ENCODE measurements at places on chromosomes 3 and 15.

- DNase-seq, result no peak
These were observed 2.0 kb downstream of the SNRK start for GRCh38 chr3:43288366-43288765.

DNA sequence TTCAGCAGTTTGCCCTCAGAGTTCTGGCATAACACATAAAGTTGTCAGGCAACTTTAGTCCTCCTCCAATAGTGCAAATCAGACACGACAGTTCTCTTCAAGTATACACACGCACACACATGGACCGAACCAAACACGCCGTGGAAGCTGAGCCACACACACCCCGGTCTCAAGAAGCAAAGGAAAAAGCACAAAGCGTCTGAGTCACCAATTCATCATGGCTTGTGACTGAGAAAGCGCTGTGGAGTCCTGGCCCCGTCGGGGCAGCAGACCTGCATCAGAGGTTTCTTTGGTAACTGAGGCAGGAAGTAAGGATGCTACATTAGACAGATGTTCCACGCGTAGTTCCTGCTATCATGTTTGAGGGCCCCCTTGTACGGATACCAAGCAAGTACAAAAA, 85.7 kb downstream of the VGLL4 start:
- DNase-seq, result no peak

DNA sequence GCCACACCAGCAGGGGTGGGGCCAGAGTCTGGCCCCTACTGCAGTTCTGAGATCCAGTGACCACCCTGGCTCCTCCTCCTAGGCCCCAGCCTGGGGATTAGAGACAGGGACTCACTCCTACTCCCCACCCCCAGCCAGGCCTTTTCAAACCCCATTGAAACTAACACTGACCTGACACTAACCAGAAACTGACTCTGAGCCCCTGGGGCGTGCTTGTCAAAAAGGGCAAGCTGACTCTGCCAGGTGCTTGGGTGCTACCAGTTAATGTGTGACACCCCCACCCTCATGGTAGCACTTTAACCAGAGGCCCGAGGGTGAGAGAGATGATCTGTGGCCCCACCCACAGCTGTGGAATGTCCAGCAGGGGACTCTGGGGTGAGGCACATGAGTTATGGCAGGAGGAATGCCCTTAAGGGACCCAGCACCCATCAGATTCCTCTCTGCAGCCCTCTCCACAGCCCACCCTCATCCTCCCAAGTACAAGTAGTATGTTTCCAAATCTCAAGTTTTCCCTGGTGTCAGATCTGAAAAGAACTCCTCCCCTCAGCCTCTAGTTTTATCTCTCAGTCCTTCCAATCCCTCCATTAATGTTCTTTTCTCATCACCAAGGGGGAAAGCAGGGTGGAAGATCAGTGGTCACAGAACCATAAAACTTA, 1.4 kb downstream of the PTH1R start:
- no peak for DNase-seq

GRCh38 chr3:99768808-99769501, 48.7 kb upstream of the CMSS1 start:
- DNase-seq, result no peak

GRCh38 chr15:58992181-58992580, 4.7 kb downstream of the RNF111 start:
- DNase-seq, result no peak

GRCh38 chr3:46705751-46706552, 4.8 kb downstream of the TMIE start:
- DNase-seq, result no peak

DNA sequence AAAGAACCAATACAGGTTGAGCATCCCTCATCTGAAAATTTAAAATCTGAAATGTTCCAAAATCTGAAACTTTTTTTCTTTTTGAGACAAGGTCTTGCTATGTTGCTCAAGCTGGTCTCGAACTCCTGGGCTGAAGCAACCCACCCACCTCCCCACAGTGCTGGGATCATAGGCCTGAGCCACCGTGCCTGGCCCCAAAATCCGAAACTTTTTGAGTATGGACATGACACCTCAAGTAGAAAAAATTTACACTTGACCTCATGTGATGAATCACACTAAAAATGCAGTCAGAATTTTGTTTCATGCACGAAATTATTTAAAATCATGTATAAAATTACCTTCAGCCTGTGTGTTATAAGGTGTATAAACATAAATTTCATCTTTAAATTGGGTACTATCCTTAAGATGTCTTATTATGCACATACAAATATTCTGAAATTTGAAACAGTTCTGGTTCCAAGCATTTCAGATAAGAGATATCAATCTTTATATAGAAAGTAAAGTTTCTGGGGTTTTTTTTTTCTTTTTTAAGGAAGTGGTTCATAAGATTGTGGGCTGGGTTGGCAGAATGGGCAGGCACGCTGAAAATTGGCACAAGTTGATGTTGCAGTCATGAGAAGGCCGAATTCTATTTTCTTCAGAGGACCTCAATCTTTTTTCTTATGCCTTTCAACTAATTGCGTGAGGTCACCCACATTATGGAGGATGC, 72.5 kb downstream of the SPRED1 start:
- no peak for DNase-seq

DNA sequence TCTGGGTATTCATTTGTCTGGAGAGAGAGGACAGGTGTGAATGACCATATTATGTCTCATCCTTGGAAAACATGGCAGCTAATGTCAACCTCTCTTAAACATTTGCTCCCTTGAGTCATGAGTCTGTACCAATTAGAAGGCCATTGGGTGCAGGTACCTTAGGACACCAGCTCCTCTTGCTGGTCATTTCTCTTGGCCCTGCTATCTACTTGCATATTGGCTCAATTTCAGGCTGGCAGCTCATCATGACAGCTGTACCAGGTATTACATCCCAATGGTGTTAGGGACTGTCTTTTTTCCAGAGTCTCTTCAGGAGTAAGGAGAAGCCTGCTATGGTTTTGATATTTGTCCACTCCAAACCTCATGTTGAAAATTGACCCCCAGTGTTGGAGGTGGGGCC, 92.2 kb upstream of the ANKRD28 start:
- no peak for DNase-seq

- DNase-seq, result no peak
These were observed 134.8 kb upstream of the MEF2A start for GRCh38 chr15:99430881-99431401.

- no peak for DNase-seq
These were observed 11.6 kb downstream of the ETV5 start for GRCh38 chr3:186097317-186097662.

DNA sequence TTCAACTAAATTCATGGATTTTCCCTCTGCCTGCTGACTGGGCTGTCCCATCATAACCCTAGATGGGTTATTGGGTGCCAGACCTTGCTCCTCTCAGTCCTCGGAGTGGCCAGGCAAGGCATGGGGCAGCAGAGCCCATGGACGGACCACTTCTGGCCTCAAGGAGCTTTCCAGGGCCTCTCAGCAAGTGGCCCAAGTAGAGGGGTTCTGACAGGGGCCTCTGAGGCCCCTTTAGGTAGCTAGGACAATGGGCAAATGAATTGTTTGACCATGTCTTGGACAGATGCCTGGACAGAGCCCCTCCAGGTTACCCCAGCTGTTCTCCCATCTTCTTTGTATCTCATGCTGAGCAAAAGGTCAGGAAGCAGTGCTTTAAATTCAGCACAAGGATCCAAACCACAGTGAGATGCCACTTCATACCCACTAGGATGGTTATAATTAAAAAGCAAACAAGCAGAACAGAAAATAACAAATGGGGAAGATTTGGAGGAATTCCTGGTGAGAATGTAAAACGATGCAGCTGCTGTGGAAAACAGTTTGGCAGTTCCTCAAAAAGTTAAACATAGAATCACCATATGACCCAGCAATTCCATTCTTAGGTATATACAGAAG, 61.6 kb downstream of the SPSB4 start:
- no peak for DNase-seq

DNA sequence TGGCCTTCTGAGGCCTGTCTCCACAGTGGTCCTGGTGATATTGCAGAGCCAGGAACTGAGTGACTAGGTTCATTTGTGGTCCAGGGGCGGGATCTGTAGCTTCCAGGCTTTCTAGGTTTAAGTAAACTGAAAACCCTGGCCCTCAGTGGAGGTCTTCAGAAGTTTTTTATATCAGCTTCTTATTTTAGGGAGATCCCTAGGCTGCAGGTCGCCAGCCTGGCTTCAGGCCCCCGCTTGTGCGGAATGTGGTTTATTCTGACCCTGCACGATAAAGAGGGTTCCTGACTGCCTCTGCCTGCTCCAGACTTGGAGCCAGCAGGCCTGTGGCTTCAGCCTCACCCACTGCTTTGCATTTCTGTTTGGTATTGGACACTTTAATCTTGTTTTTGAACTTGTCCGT, 133.9 kb upstream of the PLXNA1 start:
- no peak for DNase-seq

DNA sequence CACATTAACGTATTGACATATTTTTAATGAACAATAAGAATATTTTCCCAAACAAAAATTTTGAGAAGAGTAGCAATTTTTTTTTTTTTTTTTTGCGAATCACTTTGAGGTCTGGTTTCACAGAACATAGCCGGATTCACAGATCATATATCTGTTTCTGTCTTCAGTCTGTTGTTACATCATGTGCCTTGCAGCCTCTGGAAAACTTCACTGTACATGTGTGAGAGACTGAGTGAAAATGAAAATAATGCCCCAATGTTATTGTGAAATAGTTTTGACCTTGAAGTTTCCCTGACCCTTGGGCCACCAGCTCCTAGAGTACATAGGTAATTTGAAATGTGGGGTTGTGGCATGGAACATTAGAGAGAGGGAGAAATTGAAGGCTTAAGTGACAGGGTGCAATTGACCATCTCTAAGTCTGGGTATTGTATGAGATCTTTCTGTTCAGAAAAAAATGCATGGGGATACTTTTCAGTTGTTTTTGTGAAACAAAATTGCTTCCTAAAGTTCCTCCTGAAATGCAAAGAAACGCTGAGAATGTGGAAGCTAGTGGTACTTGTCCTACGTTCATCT, 14.0 kb downstream of the ITPR1 start:
- DNase-seq, result no peak

GRCh38 chr15:42921342-42921731, 759 bp upstream of the TTBK2 start:
- DNase-seq, result no peak

DNA sequence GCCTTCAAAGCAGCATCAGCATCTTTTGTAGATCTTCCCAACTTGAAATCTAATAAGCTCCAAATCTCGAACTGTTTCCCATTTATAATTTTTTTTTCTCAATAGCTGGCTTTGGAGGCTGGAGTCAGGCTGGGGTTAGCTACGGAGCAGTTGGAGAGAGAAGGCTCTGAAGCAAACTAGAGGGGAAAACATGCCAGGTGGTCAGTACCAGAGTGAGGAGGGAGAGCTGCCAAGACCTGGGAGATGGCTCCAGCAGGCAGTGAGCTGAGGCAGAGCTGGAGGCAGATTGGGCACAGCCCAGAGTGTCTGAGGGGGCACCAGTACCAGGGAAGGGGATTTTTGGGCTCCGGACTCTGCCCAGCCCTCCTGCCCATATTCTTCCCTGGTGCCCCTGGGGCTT, 311.2 kb downstream of the RPLP1 start:
- DNase-seq, result no peak

DNA sequence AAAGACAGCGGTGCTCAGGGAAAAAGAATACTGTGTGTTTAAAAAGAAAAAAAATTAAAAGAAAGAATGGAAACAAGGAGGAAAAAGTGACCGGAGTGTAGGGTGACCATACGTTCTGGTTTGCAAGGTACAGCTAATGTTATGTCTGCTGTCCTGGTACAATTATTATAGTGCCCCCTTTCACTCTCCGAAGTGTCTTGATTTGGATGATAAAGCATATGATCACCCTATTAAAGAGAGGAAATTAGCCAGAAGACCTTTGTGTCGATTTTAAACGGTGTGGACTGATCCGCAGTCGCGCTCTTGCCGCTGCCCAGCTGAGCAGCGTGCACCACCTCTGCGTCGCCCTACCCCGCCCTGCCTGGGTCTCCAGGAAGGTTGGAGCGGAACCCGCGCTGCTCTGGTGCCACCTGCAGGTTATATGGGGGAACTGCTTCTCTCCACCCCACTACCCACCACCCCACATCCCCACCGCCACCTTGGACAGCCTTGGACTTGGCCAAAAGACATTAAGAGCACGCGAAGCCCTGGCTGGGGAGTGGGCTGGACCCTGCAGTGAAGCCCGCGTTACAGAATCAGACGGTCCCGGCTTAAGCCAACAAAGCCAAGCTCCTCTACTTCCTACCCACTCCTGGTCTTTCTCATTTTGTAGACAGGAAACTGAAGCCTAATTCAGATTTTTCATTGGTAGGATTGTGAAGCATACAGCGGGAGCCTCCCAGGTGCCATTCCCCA, 41.2 kb upstream of the UBE2Q2 start:
- no peak for DNase-seq

DNA sequence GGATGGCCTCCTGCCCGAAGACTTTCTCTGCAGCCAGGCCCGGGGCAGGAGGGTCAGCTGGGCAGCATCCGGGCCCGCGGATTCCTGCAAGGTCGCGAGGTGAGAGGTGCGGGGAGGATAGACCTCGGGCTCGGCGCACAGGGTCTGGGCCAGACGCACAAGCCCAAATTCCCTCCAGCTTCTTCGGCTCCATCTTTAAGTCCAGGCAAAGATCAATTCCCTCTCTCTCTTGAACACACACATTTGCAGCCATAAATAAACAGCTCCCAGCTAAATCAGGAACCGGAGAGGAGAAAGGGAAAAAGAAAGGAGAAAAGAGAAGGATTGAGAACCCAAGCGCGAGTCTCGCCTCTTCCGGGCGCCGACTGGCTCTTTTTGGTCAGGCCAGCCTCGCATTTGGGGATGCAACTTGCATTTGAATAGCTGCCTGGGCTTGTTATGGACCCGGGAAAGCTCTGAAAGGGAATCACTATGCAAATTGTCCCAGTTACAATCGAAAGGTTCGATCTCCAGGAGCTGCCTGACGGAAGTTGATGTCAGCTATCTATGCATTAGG, 14.5 kb upstream of the ONECUT1 start:
- DNase-seq, result no peak

DNA sequence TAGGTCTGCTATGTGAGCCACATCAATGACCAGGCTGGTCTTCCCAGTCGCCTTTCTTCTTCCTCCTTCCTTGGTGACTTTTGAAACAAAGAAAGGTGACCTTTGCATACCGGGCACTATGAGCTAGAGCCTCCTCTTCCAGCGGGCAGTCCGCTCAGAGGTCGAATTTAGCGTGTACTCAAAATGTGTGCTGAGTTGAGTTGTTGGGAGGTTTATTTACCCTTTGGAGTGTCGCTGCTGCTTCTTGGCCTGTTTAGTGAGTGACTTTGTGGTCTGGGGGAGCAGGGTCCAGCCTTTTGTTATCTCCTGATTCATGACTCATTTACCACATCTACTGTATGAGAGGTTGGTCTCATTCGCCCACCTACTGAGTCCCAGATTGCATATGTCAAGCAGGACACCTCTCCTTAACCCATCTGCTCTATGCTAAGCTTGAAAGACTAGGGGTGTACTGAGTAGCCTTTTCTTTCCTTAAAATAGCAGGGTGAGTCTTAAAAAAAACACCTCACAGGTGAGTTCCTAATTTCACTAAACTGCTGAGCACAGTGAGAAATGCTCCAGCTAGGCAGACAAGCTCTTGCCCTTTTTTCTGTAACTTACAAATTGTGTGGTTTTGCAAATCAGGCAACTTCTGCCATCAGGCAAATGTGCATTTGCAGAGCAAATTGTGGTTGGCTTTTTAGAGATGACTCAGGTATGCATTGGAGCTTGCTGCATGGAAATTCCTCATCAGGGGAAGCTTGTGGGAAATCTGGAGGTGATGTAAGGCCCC, 3.2 kb upstream of the SIAH2 start:
- DNase-seq, result no peak

- no peak for DNase-seq
These were observed 20.0 kb upstream of the BLM start for GRCh38 chr15:90697175-90697574.

All from cortex of kidney (tissue), 1 donor.